IMR-90 (cell line): ENCODE measurements at places on chromosomes 4 and X.

- peak; percentile 81 for DNase-seq
These were observed 147.9 kb downstream of the LRBA start for GRCh38 chr4:150867148-150867547.

DNA sequence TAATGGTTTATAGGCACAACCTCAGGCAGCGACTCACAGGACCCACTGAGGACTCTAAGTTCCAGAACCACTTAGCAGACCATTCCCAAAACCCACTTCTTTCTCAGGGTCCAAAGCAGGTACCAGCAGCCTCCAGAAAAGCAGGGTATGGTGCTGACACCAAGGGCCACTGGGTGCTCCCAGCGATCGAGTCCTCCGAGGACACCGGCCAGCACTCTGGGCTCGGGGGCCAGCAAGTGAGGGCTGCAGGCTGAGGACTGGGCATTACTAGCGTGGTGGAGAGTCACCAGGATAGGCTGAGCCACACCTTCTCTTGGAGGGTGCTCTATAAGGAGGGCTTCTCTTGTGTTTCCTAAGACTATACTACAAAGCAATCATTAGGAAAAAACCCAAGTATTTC lies 19.3 kb downstream of the LETM1 start:
- DNase-seq: no peak

GRCh38 chrX:140710710-140711109 lies 1.2 kb downstream of the LINC00632 start:
- DNase-seq: no peak

- peak; percentile 79 for DNase-seq
These were observed at the start of gene CLIC2 for GRCh38 chrX:155334486-155335336. CLIC2 (minus strand) TSS chrX:155334614; CDS start chrX:155334427, 187 bp downstream.

DNA sequence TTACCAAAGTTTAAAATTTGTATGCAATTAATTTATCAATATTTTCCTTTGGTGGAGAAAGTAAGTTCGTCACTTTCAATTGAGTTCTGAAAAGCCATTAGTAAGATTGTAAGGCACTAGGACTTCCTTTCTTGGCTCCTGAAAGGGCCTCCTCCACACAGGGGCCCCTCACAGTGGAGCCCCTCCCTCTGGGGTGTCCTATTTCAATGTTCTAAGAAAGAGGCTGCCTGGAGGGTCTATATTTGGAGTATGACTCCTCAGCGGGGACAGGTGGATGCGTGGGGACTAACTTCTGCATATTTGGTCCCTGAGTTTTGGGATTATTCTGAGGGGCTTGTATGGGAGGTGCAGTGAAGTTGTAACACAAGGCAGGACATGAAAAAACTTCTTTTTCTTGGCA lies 1.6 kb upstream of the ARMCX4 start:
- DNase-seq: no peak
